NCI-H1048 (cell line): ENCODE measurements at places on chromosomes 1 and 21.

- DNase-seq, result no peak
Observed at GRCh38 chr1:41981796-41982195, 63.1 kb upstream of the HIVEP3 start.

GRCh38 chr1:156162430-156163037 lies 9.1 kb downstream of the SEMA4A start:
- no peak for DNase-seq

- no peak for DNase-seq
Observed at GRCh38 chr1:35555212-35555584, 2.0 kb downstream of the KIAA0319L start.

GRCh38 chr1:158078569-158079080 lies 85.2 kb downstream of the KIRREL1 start:
- no peak for DNase-seq

- no peak for DNase-seq
Observed at GRCh38 chr1:229434005-229434640, at the start of gene ACTA1. Gene ACTA1, minus strand, starts transcription at chr1:229434094. Its CDS starts 979 bp downstream, at chr1:229433115.

DNA sequence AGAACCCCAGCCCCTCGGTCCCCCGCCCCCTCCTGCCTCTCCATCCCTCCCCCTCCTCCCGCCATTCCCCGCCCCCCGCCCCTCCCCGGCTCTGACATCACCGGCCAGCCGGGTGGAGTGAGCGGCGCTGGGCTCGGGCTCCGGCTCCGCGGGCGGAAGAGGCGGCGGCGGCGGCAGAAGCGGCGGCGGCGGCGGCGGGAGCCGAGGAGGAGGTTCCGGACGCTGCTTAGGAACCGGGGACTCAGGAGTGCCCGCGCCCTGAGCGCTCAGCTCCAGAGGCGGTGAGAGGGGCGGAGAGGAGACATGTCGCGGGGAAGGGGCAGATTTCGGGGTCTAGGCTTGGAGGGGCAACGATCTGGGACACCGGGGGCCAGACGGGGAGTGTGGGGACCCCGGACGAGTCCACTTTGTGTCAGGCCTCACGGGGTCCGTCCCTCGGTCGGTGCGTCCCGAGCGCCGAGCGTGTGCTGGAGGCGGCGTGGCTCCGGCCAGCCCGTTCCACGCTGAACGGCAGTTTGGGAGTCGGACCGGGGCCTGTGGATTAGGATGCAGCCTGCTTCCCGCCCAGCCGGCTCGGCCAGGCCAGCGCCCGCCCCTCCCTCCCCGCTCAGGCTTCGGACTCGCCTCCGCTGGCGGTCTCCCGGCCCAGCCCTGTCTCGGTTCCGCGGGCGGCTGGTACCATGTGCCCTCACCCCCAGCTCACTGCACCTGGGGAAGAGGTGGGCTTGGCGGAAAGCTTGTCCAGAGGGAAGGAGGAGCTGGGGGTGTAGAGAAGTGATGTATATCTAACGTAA lies at the start of gene PEA15:
Gene PEA15, plus strand, starts transcription at position 143 of the 794 bp plus-strand sequence. CDS start 6,161 bp downstream, outside the sequence.
- peak; percentile 47 for DNase-seq

- peak; percentile 52 for DNase-seq
Observed at GRCh38 chr1:2044510-2045319, 5.5 kb upstream of the PRKCZ start.

- no peak for DNase-seq
Observed at GRCh38 chr1:116361648-116362047, 11.4 kb upstream of the ATP1A1 start.

- DNase-seq, result no peak
Observed at GRCh38 chr1:227937031-227937837, 10.5 kb downstream of the WNT9A start.
